ENCODE measurements at places on chromosomes 4 and X.

DNA sequence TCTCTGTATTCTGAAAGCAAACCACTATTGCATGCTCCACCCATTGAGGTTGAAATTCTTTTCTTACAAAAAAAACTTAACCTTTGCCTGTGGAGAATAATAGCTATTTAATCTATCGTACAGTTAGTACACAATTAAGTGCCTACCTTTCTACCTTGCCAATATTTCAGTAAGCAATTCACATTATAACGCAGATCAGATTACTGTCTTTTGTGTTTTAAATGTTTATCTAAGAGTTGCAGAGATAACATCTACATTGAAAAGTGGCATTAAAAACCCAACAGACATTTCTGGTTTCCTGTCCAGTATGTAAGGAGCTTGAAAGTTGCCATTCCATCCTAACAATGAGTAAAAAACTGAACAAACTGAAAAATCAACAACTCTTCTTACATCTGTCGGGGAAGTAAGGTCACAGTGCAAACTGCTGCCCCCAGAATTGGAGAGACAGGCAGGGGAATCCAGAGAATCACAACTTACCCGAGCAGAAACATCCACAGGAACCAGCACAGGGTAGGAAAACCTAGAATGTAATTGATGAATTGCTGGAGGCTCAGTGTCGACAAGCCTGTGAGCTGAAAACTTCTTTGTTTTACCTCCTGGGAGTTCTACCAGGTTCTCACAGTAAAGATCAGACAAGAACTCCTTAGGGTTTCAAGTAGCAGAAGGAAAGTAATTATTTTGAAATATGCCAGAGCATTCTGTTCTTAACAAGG is 27.3 kb upstream of the ACSL4 start:
- no peak for DNase-seq

DNA sequence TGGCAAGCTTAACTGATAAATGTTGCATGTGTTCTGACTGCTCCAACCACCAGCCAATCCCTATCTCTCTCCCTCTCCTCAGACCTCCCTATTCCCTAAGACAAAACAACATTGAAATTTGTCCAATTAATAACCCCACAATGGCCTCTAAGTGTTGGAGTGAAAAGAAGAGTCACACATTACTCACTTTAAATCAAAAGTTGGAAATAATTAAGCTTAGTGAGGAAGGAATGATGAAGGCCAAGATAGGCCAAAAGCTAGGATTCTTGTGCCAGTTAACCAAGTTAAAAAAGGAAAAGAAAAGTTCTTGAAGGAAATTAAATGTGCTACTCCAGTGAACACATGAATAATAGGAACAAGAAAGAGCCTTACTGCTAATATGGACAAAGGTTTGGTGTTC is 55.6 kb downstream of the FBXW7 start:
- DNase-seq: no peak

DNA sequence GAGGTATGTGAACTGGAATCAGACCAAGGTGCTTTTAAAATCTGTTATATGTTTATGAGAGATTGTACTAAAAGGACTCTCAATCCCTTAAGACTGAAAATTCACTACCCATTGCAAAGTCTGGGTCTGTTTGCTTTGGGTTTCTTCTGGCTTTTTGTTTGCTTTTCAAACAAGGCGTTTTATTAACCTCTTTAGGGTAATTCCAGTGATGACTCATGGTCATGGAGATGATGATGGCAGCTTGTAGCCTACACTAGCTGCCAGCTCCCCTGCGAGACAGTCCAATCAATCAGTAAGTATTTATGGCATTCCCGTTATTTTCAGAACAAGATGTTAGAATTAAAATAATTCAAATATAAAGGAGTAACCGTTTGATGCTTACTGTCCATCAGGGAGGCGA is 643.8 kb upstream of the FTHL17 start:
- DNase-seq: no peak

DNA sequence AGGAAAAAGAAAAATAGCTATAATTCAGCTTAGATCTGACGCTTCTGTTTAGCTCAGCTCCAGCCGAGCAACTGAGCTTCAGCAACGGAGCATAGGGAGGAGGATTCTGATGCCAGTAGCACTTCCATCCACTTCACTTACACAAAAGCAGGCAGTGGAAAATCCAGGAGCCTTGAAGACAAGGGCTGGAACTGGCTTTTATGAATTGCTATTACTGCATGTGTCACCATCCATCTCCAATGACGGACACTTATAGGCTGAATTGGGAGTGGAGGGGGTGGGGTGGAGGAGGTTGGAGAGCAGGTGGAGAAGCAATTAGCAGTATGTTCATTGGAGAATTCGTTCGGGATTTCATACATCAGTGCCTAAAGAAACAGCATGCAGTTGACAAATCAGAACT is 15.6 kb downstream of the ENOX2 start:
- DNase-seq: no peak

- no peak for DNase-seq
Measured at GRCh38 chr4:128793859-128794672, 15.4 kb upstream of the JADE1 start.

GRCh38 chr4:140070366-140070765 is 83.6 kb downstream of the MAML3 start:
- DNase-seq: no peak

- no peak for DNase-seq
Measured at GRCh38 chr4:41859087-41859486, 76.1 kb upstream of the TMEM33 start.

DNA sequence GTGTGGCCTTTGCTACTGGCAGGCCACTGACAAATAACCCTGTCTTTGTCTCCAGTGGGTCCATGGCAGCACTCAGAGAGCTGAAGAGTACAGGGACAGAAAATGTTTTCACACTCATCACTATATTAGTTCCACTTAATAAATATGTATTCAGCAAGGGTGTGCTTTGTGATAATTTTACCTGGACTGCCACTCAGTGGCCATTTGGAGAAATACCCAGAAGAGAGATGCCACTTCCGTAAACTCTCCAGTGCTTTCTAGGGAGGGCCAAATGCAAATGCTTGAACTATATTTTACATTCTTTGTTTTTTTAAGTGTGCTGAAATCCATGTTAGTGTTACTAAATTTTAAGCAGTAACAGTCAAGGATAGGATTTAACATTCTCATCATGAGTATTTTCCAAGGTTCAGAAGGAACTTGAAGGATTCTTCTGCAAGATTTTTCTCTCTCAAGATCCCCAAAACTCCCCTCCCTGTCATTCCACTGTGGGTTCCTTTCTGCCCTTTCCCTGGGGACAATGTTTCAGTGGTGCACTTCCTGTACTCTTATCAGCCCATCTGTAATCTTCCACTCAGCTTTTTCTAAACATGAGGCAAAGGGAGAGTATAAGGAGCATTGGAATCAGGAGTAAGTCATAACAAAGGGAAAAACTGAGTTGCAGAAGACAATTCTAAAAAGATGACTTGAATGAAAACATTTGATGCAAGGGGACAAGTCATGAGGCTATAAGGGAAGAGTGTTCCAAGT is 46.0 kb downstream of the TFDP3 start:
- no peak for DNase-seq

- DNase-seq: peak; percentile 76
Measured at GRCh38 chrX:70422851-70423341, at the start of gene GDPD2. Gene GDPD2 (plus strand): TSS chrX:70423314. CDS start chrX:70424985, 1,671 bp downstream.

DNA sequence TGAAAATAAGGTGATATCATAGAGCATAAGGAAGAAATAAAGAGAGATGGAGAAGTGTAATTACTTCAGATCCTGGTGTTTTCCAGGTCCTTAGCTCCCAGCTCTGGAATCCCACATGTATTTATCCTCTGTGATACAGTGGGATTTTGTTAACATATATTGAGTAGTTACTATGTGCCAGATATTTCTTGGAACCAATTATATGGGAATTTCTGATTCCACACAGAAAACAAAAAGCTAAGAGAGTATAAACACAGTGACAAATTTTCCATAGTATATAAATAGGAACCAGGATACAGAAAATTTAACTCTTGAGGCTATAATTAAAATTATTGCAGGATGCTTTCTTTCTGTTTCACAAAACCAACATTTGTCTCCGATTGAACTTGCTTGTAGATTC is 1067.5 kb downstream of the PCDH7 start:
- no peak for DNase-seq

DNA sequence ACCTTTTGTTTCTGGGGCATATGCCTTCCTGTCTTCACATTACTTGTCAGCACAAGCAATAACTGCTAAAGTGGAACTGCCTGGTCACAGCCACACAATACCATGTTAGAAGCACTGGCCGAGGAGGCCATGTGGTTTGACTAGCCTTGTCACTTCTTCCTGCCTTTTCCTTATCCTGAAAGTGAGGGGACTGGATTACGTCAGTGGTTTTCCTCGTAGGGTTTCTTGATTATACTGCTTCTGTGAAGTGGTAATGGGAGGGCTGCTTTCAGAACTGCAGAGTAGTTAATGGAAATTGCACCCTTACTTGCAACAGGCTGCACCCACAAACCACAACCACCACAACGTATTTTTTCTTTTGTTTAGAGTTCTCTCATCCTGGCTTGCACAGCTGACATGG is 26.6 kb downstream of the ZRSR2 start:
- DNase-seq: no peak

GRCh38 chrX:141924293-141924692 is 20.6 kb downstream of the MAGEC1 start:
- no peak for DNase-seq

DNA sequence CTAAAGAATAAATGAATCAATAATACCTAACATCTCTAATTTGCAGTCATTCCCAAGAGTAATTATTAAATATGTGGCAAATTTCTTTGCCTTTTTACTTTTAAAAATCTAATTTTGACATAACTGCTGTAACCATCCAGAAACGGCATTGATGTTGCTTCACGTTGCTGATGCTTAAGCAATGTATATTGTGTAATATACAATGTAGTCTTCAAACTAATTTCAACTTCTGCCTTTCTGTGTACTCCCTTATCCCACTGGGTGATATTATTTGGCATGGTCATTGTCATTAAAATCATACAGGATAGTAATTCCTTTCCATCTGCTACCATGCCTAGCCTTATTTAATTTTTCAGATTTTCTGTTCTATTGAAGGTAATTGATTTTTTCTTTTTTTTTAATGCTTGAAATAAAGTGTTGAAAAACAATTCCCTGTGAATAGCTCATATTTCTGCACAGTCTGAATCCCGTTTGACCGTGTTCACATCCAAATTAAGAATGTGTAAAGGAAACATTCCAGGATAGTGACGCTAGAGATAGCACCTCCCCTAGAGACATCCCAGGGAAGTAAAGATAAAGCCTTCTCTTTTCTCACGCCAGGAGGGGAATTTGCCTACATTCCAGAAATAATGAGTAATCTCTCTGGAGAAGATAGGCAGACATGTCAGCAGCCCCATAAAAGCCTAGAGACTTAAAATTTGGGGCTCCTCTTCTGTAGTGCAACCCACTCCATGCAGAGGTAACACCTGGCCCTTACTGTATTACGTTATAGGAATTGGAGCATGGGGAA is 8.6 kb downstream of the FAM200B start:
- DNase-seq: no peak

- DNase-seq: no peak
Measured at GRCh38 chrX:53261355-53261972, 19.9 kb downstream of the IQSEC2 start.

DNA sequence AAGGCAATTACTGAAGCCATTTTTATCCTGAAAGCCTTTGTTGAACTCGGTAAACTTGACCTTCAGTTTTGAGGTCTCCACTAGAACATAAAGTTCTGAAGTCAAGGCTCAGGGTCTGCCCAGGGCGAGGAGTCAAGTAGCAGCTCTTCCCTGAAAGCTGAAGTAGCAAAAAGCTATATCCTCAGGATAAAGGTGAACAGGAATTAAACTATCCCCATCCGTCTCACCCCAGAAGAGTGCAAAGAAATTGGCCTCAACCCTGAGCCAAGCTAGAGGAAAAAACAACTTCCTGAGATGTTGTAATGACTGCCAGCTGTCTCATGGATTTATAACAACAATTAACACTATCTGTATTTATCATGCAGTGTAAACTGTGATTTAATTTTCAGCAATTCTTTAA is 590.8 kb downstream of the SPRY1 start:
- DNase-seq: no peak

- no peak for DNase-seq
Measured at GRCh38 chr4:4901877-4902276, 42.4 kb downstream of the MSX1 start.

GRCh38 chr4:3658530-3658913 is 107.7 kb upstream of the ADRA2C start:
- DNase-seq: no peak

DNA sequence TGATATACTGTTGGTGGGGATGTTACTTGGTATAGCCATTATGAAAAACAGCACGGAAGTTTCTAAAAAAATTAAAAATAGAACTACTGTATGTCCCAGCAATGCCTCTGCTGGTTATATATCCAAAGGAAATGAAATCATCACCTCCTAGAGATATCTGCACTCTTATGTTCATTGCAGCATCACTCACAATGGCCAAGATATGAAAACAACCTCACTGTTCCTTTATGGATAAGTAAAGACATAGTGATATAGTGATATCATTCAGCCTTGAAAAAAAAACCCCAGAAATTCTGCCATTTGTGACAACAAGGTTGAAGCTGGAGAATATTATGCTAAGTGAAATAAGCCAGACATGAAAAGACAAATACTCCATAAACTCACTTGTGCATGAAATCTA is 543.8 kb upstream of the SLIT2 start:
- DNase-seq: no peak

- DNase-seq: no peak
Measured at GRCh38 chr4:71867598-71867997, 83.7 kb upstream of the GC start.

DNA sequence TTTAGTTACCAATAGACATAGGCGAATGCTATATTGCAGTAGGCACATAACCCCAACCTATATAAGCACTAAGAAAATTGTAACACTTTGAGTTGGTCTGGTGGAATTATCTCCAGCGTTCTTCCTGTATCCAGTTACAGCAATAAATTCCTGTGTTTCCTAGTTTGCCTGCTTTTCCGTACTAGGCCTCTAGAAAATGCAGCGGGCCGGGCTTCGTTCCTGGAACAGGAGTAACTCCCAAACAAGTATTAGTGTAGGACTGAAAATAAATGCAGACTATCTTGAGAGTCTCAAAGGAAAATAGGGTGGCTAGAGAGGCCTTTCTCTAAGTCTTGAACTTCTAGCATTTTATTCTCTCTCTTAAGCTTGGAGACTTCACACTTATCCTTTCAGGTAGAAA is 159.8 kb downstream of the OR13H1 start:
- peak; percentile 23 for DNase-seq

- DNase-seq: no peak
Measured at GRCh38 chrX:25034889-25035288, 19.1 kb upstream of the ARX start.

DNA sequence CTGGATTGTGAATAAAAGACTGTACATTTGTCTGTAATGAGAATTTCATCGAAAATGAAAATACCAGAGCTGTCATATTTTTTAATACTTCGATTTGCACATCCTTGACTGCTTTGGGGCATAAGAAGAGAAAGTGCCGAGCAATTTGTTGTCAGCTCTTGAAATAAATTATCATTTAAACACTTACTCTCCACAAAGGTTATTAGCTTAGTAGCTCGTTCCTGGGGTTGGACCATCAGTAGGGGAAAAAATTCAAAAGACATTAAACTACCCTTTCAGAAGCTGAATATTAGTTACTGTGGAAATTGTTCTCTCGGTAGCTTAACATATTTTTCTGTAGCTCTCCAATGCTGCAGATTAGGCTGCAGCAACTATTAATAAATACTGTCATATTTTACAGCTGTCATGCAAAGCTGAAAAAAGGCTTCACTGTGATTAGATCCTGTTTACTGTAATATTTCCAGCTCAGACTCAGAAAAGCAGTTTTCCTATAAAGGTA is 76.9 kb downstream of the GRIA3 start:
- no peak for DNase-seq

- DNase-seq: no peak
Measured at GRCh38 chr4:123709336-123709735, 312.7 kb downstream of the SPRY1 start.

GRCh38 chr4:7156761-7157488 is 35.4 kb upstream of the SORCS2 start:
- peak; percentile 63 for DNase-seq
